NCI-H1092 (cell line): ENCODE measurements at places on chromosomes 6 and 20.

DNA sequence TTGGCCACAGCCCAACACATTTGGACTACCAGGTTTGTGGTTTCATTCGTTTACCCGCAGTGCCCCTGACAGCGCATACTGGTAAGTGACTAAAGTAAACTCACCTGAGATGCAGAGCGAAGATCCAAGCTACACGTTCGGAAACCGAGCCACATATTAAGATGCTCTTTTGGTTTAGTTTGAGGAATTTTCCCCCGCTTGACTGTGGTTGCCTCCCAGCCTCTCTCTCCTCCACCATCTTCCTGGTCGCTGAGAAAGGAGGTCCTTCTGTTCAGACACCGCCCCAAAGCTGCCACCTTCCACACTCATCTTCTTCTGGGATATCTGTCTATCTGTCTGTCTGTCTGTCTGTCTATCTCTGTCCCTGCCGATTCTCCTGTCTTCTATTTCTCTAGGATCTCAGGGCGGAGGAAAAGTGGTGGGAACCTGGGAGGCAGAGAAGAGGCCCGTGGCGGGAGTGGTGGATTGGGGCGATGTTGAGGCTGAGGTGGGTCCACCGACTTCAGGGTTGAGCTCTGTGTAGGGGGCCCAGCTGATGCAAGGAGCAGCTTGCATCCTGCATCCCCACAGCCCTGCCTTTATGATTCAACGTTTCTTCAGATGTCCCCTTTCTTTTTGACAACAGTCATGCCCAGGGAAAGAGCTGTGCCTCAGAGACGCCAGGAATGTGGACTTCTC, 196.9 kb upstream of the ZNF184 start:
- no peak for DNase-seq

- DNase-seq = no peak
Measured at GRCh38 chr20:58271606-58272351, 37.7 kb upstream of the RAB22A start.

GRCh38 chr6:118562248-118562647, 14.2 kb downstream of the PLN start:
- DNase-seq = no peak

- DNase-seq = no peak
Measured at GRCh38 chr6:39852324-39852723, 60.1 kb downstream of the DAAM2 start.

- DNase-seq = no peak
Measured at GRCh38 chr6:24545183-24545582, 50.4 kb downstream of the ALDH5A1 start.

DNA sequence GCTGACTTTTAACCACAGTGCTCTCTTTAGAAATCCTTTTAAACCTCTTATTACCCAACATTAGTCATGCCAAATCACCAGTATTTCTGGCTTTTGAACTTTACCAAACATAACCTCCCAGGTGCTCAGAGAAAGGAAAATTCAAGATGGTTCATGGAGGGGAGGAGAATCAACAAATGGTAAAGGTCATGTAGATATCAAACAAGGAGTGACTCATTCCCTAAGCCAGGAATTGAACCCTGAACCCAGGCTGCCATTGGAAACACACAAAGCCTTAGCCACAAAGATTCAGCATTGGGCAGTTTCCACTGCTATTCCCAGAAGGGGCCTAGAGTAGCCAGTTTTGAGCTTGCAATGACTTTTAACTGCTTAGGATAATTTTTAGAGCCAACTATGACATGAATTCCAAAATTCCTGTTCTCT, 21.6 kb upstream of the ENTPD6 start:
- no peak for DNase-seq

GRCh38 chr6:26240157-26241032, 124.6 kb upstream of the BTN3A2 start:
- no peak for DNase-seq

DNA sequence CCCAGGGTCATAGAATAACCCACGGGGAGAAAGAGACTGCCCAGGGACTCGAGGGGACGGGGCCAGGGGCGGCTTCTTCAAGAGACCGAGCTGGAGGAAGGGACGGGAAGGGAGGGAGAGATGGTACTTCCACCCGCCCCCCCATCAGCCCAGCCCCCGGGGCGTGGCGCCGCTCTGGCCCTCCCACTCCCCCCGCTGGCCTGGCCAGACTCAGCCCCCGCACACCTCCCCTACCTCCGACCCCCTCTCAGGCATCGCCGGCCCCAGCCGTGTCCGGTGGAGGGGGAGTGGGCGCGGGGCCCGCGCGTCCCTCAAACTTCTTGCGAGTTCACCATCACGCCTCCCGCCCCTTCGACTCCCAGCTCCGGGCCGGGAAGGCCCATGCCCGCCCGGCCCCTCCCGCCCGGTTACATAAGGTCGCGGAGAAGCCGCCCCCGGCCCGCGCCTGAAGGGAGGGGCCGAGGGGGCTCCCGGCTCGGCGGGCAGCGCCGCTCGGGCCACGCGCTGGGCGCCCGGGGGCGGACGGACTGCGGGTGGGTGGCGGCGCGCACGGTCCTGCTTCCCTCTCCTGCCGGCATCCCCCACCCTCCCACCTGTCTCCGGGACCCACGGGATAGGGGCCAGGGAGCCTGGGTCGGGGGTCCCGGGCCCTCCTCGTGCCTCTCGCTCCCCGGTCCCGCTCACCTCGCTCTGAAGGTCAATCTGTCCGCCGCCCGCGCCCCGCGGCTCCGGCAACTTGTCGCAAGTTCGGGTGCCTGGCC, 562 bp downstream of the TFEB start:
- DNase-seq = peak; percentile 34

DNA sequence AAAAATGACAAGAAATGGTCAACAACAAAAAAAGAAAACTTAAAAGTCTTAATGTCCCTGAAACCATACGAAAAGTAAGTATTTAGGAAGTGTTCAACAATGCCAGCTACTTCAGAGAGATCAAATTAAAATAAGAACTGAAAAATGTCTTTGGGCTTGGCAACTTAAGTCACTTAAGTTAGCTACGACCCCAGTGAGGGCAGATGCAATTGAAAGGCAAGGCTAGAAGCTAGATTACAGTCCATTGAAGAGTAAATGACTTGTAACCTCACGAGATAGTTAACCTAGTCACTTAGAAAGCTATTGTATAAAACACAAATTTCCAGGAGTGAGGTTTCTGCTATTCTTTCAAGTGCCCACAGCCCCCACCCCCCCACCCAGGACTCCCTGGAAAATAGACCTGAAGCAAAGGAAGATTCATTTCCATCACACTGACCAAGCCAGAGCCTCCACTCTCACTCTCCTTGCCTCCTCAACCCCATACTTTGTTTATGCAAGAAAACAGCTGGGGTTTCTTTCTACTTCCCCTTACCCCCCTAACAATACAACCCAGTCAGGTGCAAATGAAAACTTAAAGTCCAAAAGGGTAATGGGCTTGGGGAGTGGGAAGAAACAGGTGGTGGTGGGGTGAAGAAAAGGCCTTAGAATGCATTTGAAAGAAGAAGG, 14.6 kb downstream of the RTN4IP1 start:
- DNase-seq = no peak

DNA sequence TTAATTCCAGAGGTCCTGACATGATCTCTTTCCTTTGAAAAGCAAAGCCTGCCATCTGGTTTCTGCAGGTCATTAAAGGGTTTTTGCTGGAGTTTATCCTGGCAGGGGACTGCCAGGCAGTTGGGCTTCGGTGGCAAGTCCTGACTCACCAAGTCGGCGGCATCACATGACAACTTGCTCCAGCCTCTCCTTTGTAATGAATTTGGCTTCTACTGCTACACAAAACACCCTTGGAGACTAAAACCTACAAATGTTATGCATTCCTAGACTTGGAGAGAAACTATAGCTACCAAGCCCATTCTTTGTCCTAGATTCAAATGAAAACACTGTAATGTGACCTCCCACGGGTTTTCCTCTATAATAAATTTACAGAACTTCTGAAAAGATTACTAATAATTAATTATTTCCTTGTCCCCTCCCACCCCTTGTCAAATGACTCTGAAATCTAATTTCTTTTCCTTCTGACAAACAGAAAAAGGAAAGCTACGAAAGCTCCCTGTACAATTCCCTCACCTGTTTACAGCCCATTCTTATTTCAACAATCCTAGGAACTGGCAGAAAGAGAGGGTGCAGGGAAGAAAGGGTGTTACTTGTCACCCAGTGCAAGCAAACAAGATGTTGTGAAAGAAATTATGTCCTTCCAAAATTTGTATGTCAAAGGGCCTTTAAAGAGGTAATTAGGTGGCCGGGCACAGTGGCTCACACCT, 62.9 kb downstream of the QRSL1 start:
- no peak for DNase-seq

GRCh38 chr6:155528982-155529453, 73.4 kb upstream of the NOX3 start:
- no peak for DNase-seq

GRCh38 chr6:118896339-118897136, 2.6 kb downstream of the ASF1A start:
- no peak for DNase-seq

GRCh38 chr6:147005499-147005898, 198.7 kb upstream of the STXBP5 start:
- no peak for DNase-seq

GRCh38 chr20:51536116-51537069, 6.1 kb downstream of the NFATC2 start:
- DNase-seq = peak; percentile 94

GRCh38 chr6:17099401-17100059, 2.3 kb upstream of the STMND1 start:
- DNase-seq = no peak

DNA sequence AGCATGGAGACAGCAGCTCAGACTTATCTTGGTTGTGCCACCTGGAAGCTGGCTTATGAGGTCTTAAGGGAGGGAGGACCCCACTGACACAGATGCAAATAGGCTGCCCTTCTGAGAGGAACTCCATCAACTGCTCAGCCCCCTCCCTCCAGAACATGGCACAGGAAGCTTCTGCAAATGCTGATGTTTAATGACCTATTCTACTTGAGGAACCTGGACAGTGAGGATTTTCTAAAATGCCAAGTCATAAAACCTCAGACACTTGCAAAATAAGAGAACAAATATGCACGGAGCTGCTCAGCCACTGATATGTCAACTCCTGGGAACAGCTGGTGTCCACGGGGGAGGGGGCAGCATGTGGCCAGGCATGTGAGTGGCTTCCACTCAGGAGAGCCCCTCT, 3.5 kb downstream of the CST9 start:
- DNase-seq = no peak

GRCh38 chr6:41284726-41285125, 1.8 kb downstream of the TREM1 start:
- no peak for DNase-seq

DNA sequence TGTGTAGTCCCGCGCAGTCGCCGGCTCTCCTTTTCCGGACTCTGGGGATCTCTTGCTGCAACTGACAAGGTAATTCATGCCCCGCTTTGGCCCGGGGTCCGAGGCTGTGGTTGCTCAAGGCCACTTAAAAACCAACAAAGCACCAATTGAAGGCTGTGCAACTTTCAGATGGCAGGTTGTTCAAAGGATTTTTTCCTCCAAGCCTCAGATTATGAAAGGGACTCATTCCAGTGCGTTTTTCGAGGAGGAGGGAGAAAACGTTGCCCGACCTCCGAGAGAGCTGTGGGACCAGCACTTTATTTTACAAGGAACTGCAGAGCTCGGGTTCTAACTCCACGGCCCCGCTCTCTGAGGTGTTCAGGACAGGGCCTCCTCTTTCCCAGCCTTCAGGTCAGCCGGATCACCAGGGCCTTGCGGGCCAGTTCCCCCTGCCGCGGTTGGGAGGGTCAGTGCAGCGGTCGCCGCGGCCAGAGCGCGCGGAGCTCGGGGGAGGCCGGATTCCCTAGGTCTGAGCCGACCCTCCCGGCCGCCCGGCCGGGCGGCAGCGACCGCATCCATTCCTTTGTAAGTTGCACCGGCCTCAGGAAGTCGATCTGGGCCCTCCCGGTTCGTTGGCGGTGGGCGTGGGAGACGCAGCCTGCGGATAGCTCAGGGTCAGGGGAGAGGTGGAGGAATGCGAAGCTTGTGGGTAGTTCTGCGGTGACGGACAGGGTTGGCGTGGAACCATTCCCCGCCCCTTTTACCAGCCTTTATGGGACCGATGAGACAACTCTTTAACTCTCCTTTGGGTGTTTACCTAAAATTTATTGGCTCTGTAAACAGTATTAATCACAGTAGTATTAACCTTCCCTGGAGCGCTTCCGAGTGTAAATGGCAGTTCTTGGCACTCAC, 1.6 kb downstream of the UTRN start:
- DNase-seq = no peak

- DNase-seq = no peak
Measured at GRCh38 chr6:99092461-99092860, 144.7 kb upstream of the FBXL4 start.

DNA sequence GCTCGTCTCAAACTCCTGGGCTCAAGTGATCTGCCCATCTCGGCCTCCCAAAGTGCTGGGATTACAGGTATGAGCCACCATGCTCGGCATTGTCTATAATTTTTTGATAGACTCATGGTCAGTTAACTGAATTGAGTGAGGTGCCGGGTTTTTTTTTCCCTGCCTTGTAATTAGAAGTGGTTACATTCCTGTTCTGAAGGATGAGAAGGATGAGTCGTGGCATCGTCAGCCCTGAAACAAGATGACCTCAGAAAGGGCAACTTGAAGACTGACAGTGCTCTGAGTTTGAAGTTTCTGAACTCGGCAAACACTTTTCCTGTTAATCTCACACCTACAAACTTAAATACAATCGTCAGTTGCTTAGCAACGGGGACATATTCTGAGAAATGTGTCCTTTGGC, 158.7 kb upstream of the PDE10A start:
- no peak for DNase-seq

GRCh38 chr6:142408409-142408808, 106.6 kb downstream of the ADGRG6 start:
- no peak for DNase-seq

- no peak for DNase-seq
Measured at GRCh38 chr6:148271711-148272439, 70.8 kb upstream of the SASH1 start.

DNA sequence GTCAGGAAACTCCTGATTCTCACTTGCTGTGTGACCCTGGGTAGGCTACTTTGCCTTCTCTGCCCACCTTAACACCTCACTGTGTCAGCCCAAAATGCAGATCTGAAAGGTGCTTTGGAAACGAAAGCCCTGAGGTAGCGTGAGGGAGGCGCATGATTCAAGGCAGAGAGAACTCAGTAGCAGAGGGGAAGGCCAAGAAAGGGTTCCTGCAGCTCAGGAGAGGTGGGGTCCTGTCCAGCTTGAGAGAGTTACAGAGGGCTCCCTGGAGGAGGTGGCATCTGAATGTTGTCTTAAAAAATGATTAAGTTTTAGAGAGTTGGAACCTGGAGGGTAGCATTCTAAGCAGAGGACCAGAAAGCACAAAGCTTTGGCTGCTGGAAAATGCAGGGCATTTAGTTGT, 13.6 kb downstream of the TGM2 start:
- no peak for DNase-seq

DNA sequence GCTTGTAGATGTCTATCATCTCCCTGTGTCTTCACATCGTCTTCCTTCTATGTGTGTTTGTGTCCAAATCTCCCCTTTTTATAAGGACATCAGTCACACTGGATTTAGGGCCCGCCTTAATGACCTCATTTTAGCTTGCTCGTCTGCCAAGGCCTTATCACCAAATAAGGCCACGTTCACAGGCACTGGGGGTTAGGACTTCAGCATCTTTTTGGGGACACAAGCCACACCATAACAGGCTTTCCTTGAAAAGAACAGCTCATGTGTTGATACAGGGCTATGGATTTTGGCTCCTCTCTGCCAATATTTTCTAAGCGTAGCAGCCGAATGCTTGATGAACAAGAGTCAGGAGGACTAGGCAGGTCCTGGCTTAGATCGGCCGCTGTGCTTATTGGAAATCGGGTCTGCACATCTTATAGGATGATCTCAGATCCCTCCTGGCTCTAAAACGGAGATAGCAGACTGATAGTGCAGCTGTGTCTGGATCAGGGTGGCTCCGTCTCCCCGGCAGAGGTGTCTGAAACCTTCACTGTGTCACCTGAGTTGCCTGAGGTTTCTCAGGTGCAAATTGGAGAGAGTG, 16.2 kb upstream of the TMEM181 start:
- DNase-seq = no peak

GRCh38 chr6:155261111-155261900, 2.5 kb upstream of the CLDN20 start:
- DNase-seq = no peak
